ENCODE measurements at places on chromosomes 1 and 21.

- DNase-seq, result no peak
These were observed 36.4 kb downstream of the RCSD1 start for GRCh38 chr1:167666416-167666815.

- no peak for DNase-seq
These were observed 8.4 kb downstream of the KCNJ10 start for GRCh38 chr1:160061369-160062229.

DNA sequence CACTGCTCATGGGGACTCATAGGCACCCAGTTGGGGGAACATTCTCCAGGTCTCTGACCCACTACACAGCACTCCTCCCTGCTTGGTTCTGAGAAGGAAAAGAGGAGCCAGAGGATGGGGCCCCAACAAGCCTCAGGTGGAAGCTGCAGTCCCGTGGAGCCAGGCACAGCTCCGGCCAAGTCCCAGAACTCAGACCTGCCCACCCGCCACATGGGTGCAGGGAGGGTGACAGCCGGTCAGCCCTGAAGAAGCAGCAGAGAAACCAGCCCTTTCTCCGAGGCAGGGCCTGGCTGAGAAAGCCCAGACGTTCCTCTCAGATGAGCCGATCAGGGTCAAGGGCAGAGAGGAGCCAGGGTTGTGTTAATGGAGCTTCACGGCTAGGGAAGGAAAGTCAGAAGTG, 106.5 kb downstream of the PRDM16 start:
- no peak for DNase-seq

DNA sequence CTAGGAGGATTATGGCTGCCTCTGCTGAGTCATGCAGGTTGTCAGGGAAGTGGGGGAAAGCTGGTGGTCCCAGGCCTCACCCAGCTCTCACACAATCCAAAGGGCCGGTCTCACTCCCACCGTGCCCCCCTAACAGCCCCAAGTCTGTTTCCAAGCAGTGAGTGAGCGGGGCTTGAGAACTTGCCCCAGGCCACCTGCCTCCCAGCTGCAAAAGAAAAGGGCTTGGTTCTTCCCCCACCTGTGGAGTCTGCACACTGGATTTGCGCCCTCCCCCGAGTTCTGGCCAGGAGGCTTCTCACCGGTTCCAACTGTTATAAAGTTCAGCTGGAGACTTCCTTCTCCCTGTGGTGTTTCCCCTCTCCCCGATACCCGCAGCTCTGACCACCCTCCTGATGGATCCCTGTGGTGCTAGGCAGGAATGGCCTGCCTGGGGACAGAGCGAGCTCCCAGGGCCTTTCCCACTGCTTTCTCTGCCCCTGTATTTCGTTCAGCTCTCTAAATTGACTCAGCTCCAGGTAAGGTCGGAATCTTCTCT, 222.3 kb downstream of the BARHL2 start:
- no peak for DNase-seq

DNA sequence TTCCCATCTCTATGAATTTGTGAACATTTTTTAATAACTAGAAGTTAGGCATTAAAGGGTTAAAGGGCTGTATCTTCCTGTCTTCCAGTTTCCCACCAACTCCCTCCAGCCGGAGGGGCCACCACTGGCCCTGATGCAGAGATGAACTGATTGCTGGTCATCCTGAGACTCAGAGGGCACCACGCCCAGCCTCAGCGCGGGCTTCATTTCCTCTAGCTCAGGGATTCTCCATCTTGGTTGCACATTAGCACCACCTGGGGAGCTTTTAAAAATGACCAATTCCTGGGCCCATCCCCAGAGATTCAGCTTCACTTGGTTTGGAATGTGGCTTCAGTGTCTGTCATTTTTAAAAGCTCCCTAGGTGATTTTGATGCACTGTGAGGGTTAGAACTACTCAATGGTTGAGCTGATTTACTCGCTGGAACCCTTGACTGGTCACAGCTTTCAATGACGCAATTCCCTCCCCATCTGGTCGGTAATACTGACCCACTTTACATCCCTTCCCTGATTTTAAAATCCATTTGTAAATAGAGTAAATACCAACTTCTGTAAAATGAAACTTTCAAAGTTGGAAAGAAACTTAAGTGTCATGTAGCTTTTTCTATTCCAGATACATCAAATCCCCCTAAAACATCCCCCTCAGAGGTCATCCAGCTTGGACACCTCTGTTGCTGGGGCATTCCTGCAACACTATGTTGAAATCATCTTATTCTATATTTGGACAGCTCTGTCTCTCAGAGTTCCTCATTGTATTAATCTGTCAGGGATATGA, 5.1 kb downstream of the NAV1 start:
- DNase-seq, result no peak

DNA sequence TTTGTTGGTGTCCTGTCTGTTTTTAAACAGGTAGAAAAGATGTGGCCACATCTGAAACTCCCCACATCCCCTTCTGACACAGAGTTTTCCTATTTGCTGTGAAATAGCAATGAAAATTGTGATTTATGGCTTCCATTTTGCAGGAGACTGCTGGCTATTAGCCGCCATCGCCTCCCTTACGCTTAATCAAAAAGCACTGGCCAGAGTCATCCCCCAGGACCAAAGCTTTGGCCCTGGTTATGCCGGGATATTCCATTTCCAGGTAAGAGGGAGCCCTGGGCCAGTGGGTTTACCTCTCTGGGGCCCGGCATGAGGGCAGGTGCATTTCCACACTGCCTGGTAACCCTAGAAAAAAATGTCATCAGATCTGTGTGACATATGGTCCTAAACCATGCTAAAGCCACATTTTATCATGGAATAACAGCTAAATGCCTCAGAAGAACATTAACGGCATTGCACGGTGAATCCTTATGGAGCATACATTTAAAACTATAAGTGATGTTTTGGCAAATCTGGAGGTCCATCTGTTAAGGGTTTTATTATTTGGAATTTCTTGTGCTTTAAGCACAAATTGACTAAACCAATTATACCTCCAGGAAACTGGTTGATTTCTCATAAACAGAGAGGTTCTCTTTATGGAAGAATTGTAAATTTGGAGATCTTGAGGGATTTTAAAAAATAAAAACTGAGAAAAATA, 12.3 kb downstream of the CAPN9 start:
- no peak for DNase-seq

DNA sequence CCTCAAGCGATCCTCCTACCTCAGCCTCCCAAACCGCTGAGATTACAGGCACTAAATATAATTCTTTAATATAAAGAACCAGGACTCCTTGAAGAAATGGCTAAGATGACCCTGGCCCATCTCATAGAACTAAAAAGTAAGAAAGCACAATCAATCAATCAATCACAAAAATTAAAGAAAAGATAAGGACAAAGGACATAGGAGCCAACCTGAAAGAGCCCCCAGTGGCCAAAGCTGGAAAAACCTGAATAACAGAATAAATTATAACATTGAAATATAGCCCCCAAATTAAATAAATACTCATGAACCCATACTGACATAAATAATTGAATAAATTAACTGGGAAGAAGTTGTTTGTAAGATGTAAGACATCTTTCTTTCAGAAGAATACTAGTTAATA, 8.9 kb downstream of the NUP210L start:
- DNase-seq, result no peak

- DNase-seq, result no peak
These were observed 28.1 kb downstream of the KMO start for GRCh38 chr1:241560146-241560848.

DNA sequence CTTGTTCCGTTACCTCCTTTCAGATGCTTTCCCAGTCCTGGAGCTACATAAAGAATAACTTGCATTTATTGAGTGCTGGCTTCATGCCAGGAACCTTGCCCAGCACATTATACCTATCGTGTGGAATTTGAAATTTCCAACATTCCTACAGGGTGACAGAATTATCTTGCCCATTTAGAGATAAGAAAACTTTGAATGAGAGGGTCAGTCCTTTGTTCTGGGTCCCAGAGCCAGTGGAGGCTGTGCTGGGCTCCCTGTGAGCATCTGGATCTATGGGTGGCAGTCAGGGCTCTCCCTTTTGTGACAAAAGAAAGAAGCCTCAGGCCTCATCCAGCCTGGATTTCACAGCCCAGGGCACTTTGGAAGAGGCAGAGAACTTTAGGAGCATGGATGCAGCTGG, 3.2 kb downstream of the GSTM4 start:
- no peak for DNase-seq

DNA sequence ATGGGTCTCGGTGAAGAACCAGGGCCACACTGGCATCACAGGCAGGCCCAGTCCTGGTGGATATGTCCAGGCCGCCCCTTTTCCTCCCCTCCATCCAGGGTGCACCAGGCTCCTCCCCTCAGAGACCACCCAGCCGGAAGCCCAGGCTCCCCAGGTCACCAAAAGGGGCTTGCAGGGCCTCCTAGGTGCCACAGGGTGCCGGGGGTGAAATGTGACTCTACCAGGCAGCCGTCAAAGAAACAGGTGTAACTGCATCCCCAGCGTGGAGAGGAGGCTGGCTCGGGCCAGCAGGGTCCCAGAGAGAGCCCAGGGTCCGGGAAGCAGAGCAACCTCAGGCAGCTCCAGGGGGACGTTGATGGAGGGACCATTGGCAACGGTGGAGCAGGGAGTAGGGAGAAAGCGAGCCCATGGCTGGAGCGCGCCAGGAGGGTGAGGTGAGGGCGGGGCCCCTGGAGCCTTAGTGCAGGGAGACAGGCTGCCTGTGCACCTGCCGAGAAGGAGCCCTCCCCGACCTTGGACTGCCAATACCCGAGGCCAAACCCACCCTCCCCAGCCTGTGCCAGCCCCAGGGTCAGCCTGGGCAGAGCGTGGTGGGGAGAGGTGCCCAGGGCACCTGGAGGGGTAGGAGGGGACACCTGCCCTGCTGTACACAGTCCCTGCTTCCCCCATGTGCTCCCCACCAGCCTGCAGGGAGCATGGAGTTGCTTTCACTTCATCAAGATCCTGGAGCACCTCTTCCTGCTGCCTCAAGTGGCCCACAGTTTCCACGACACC, 48.3 kb upstream of the POFUT2 start:
- DNase-seq, result no peak

DNA sequence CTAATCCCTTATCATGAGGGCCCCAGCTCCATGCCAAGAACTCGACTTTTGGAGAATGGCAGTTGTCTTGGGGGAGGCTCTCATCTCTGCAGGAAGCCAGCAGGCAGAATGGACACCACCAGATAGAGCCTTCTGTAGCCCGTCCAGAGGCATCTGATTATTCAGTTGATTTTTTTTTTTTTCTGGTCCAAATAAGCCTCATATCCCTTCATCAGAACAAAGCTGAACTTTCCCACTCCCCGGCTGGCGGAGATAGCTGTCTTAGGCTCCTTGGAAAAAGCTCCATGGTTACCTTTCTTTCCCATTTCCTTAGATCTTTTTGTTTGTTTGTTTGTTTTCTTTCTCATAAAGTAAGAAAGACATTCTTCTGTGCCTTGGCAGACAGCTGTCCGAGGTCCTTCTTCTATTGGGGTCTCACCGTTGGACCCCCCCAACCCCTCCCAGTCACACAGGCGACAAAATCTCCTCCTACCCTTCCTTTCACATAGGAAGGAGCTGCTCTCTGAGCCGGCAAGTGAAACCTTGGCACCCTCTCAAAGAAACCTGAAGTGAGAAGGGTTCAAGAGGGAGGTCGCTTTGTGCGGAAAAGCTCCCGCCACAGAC, 278.5 kb downstream of the RPS6KC1 start:
- no peak for DNase-seq

- no peak for DNase-seq
These were observed 517.5 kb downstream of the ADGRL2 start for GRCh38 chr1:82318265-82318664.

- no peak for DNase-seq
These were observed 11.7 kb upstream of the PLEKHO1 start for GRCh38 chr1:150138044-150138443.

Data from vagina (tissue), 2 donors.